ELR (cell line): ENCODE measurements at places on chromosomes 3 and 15.

- DNase-seq: no peak
Measured at GRCh38 chr15:64665179-64665578, 110.2 kb downstream of the RBPMS2 start.

DNA sequence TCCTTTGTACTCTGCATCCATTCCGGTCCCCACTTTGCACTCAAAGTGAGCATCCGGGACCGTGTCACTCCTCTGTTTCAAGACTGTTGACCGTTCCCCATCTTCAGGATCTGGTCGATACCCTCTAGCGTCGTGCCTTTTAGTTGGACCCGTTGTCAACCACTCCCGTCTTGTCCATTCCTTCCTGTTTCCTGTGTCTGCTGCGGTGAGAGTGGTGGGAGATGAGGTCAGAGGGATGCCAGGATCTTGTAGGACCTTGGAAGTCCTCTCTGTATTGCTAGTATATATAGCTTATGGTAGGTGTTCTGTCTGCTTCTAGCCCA lies 624 bp downstream of the BRK1 start:
- peak; percentile 80 for DNase-seq

GRCh38 chr3:46200790-46201189 lies 7.3 kb downstream of the CCR1 start:
- DNase-seq: no peak

GRCh38 chr3:43074482-43074881 lies 31.4 kb downstream of the POMGNT2 start:
- no peak for DNase-seq

DNA sequence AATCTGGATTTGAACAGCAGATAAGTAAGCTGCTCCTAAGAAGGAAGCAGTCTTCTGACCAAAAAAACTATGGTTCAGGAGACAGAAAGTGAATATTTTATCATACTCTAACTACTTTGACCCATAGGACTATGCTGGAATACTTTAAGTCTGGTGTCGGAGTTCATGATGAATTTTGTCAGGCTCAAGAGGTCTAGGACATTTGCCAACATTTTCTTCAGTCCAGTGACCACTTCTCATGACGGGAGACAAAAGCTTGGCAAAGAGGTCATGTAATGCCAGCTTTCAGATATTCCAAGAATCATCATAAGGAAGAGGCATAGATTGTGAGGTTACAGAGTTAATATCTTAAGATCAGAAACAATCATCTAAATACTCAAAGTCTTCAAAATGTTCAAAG lies 20.5 kb upstream of the DCBLD2 start:
- no peak for DNase-seq

DNA sequence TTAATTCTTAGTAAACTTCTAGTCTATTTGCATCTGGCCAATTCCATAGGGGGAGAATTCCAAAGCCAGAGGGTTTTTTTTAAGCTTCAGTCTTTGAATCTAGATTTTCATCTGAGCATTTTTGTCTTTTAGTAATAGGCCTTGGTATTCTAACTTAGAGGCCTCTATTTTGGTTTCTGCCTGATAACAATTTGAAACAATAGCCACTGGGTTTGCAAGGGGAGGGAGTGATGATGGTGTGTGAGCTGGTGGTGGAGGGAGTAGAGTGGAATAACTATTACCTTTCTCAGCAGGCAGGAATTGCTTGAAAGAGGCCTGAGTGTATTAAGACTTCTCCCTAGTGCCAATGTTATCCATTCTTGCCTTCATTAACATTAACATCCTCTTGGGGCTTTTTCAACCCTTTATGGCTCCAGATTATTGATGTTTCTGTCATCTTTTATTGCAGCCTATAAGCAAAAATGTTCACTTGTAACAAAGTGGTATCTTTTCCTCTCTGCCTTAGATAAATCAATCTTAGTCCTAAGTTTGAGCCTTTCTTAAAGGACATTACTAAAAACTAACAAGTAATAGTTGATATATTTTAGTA lies 26.5 kb upstream of the TCF12 start:
- no peak for DNase-seq

- DNase-seq: no peak
Measured at GRCh38 chr3:174531262-174531982, 327.7 kb upstream of the NAALADL2 start.

- DNase-seq: no peak
Measured at GRCh38 chr3:136311261-136311660, 61.1 kb downstream of the PCCB start.

- DNase-seq: no peak
Measured at GRCh38 chr3:126849768-126850167, 133.1 kb upstream of the PLXNA1 start.

- DNase-seq: peak; percentile 26
Measured at GRCh38 chr3:43874290-43874689, 183.6 kb downstream of the ABHD5 start.

DNA sequence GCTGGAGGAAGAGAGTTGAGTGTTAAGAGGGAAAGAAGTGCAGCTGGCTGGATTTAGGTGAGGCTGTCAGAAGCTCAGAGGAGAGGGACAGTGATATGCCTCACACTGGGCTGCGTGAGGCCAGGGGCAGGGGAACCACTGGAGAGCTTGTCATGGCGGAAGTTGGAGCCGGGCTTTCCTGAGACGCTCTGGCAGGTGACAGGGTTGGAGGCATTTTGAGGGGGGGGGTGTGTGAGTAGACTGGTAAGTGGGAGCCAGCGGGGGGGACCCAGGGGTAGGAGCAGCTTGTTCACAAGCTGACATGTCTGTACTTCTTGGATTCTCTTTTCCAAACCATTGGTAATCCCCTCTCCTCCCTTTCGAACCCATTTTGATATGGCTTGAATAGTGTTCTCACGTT lies 331.5 kb upstream of the RGMA start:
- DNase-seq: no peak

DNA sequence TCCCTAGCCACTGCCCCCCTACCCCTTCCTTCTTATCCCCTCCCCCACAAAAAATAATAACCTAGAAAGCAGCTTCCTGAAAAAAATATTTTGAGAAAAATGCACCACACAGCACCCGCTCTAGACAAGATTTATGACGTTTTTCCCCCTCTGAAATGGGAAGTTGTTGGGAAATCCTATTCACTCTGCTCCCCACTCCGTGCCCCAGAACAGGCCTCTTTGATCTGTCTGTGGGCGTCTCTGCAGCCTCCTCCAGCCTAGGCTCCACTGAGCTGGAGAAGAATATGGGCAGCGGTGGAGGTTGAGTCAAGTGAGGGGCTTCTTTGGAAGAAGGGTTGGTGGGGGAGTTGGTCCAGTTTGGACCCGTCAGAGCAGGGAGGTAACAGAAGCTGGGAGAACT lies 28.5 kb upstream of the POLG start:
- DNase-seq: no peak
